ENCODE measurements at places on chromosomes 2 and 18. TPM values are rescaled to one million over a fixed set of nuclear protein-coding genes. Genes with fewer than 3 reads are reported as not detected.

Gene CHRNA1
- total RNA-seq = not detected

DNA sequence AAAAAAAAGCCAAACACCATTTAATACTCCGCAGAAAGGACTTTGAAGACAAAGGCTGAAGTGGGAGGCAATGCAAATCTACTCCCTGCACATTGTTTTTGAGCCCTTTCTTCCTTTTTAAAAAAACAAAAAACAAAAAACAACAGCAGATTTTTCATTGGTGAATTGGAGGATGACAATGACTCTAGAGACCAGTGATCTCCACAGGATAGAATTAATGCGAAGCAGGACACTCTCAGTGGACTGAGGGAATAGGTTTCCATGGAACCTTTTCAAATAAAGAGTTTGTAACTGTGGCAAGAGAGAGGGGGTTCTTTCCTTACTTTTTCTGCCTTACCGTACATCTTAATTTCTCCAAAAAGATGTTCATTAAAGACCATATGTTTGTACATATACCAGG, 371.0 kb downstream of the MEIS1 start:
- no peak for DNase-seq

- peak; percentile 10 for DNase-seq
Measured at GRCh38 chr2:100935372-100935752, 66.7 kb upstream of the RPL31 start.

GRCh38 chr2:237039301-237040031, 46.2 kb upstream of the COPS8 start:
- DNase-seq = no peak
